NCI-H460 (cell line): ENCODE measurements at places on chromosomes 3 and 15.
A peak's percentile ranks its signal among the peaks of the same experiment; 100 is the strongest.

GRCh38 chr15:60004846-60005351 lies 788 bp downstream of the FOXB1 start:
- peak; percentile 14 for DNase-seq

DNA sequence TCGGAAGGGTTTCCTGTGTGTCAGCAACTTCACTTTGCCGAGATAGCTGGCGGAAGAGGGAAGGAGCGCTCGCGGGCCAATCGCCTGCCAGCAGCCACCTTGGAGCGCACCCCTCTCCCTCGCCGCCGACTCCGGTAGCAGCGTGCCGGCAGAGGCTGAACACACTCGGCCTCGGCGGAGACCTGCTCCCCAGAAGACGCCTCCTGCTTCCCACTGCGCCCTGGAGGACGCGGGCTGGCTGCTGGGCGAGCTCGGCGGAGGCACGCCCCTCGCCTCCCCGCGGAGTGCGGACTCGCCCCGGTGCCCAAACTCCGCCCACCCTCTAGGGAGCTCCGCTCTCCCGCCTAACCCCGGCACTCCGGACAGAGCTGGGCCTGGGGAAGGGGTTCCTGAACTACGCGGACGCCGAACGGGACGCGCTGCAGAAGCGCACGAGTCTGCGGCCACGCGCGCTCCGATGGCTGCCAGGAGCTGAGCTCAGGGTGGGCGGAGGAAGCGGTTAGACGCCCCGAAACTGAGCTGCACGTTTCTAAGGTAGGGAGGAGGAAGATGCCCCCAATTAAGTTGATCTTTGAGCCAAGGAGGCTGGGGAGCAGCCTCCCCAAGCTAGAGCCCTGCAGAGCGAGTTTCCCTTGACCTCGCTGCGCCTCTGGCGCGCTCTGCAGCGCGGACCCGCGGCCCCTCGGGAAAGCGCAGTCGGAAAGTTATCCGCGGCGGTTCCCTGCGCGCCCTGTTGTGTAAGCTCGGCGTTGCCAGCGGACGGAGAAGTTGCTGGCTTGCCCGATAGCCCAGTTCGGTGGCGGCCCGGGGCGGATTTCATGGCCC lies at the start of gene P2RY1:
Gene P2RY1, plus strand, starts transcription at position 356 of the 825 bp plus-strand sequence. CDS start 652 bp downstream, outside the sequence.
- peak; percentile 35 for DNase-seq

DNA sequence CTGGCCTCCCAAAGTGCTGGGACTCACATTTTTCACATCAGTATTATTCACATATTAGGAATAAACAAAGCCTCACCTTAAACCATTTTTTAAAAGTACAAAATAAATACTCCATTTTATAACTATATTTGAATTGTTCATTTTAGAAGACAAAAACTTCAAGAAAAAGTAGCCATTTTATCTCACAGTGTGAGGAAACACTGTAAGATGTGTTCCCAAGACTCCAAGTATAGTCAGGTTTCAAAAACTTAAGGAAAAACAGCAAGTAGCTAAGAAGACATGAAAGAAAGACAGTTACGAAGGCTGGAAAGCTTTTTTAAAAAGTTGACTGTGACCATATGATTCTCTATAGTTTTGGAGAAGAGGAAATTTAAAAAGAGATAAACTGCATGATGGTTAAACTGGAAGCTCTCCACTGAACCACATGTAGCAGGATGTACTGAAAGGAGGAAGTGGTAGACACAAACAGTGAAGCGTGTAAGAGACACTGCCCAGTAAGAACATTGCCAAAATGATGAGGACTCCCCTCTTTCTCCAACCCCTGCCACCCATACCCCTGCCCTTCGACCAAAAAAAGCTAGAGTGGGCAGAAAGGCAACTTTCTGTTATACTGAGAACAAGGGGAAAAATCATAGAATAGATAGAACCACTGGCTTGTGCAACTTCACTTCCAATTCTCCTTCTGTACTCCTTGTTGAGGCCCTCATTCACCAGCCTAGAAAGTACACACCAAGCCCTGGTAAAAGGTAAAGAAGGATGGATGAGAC lies 6.2 kb upstream of the TMF1 start:
- no peak for DNase-seq

DNA sequence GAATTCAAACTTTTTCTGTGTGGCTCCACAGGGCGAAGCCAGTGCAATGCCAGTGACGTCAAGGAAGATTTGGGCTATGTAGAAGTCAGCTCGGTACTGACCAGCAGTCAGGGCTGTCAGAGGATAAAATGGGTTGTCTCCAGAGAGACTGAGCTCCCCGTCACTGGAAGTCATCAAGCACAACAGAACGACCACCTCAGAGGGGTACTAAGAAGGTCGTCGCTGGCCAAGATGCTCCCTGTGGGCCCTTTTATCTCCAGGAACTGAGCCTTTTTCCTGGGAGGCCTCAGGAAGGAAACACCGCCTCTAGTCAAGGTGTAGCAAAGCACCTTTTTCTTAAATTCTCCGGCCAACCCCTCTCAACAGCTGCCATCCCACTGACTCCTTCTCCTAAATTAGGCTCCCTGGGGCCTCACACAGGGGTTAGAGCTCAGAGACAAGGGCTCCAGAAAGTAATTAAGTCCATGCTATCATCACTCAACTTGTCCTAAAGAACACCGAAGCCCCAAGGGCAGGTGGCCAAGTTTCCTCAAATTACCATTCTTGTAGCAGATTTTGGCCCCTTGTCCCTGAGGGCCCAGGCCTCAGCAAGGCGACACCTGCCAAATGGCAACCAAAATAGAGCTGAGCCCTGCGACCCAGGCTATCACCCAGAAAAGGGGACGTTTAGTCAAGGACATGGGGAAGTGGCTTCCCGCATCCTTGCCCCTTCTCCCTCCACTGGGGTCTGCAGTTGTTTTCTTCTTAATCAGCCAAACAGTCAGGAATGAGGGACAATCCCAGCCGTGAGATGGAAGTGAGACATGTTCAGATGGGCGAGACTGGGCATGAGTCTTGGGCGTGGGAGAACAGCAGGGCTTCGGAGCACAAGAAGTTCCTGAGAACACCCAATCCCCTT lies 48.0 kb downstream of the SSUH2 start:
- no peak for DNase-seq

- no peak for DNase-seq
Measured at GRCh38 chr3:124034844-124035152, 42.9 kb upstream of the ROPN1 start.

DNA sequence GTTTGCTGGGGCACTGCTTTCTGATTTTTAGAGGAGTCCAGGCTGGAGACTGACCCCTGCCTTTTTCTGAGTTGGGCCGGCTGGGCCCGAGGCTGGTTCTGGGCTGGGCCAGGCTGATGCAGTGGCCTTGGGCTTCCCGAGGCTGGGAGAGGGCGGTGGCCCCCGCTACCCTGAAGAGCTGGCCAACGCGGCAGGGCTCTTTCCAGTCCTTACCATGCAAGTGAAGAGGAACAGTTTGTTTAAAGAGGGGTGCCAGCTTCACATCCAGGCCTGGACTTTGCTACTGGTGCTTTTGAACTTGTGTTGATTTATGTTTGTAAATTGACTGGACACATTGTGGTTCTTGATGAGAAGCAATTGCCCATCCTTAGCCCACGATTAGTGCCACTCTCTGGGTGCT lies 15.3 kb downstream of the IGF1R start:
- no peak for DNase-seq

DNA sequence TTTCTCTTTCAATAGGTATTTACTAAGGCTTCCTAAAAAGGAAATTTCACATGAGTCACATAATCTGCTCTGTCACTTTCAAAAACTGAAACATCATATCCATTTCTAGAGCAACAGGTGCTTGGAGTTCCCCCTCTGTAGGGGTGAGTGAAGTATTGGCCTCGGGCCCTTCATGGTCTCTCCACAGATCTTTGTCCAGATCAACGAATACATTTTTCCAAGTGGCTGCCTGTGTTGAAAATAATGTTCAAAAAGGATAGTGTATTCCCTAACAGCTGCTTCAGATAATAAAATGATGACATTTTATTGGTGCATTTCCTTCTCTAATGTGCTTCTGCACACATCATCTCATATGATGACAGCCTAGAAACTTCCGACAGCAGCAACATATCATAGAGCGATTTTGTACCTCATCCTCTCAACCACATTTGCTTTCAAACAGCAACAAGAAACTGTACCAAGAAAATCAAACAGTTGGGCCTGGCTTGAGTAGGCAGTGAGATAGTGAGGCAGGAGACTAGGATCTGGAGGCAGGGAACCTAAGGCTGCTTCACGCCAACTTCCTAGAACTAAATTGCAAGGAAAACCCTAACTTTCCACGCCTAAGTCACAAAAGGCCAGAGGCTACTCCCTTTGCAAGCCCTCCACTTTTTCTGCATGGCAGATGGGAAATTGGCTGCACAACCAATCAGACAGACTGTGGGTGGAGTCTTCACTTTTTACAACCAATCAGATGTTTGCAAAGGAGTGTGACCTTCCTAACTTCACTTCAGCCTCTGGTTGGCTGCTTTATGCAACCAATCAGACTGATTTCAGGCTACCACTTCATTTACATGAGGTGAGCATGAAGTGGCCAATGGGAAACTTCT lies 340.2 kb downstream of the LRRC3B start:
- DNase-seq: no peak

- DNase-seq: no peak
Measured at GRCh38 chr15:56325186-56325585, 40.0 kb upstream of the TEX9 start.

- DNase-seq: no peak
Measured at GRCh38 chr3:144344925-144345548, 373.4 kb downstream of the DIPK2A start.

- DNase-seq: no peak
Measured at GRCh38 chr3:37441689-37442088, 267.3 kb upstream of the LRRFIP2 start.

DNA sequence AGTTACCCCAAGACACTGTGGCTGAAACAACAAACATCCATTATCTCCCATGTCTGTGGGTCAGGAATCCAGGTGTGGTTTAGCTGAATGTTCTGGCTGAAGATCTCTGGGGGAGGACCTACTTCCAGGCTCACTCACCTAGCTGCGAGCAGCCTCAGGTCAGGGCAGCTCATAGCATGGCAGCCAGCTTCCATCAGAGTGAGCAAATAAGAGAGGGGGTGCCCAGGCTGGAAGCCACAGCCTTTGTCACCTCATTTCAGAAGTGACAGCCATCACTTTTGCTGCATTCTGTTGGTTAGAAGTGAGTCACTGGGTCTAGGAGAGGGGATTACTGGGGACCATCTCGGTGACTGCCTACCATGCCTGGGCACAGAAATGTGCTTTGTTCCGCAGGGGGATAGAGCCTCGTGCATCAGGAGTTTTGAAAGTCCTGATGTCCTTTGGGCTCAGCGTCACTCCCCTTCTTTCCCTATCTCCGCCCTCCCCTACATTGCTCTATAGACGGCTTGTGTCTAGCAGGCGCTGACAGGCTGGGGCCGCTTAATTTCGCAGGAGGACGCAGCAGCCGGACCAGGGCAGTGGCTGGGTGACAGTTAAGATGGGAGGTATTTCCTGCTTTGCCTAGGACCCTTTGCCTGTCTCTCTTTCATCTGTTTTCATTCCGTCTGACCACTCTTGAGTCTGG lies 25.4 kb downstream of the TGM4 start:
- DNase-seq: no peak

- DNase-seq: no peak
Measured at GRCh38 chr3:42161050-42161935, 70.1 kb downstream of the TRAK1 start.

GRCh38 chr3:45606991-45607712 lies 12.6 kb downstream of the LIMD1 start:
- DNase-seq: no peak

DNA sequence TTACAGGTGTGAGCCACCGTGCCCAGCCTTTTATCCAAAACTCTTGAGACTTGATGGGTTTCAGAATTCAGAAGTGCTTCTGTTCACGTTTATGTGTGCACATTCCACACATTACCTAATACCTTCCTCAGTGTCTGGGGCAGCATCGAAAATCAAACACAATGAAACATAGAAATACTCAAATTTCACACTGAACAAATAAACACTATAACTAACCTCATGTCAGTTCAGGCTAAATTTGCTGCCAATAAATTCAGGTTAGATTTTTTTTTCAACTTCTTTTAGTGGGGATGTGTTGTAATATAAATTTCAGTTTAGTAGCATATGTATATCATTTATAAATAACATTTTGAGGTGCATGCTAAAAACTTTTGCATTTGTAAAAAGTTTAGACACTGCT lies 2.8 kb downstream of the EIF2AK4 start:
- no peak for DNase-seq

GRCh38 chr3:163916596-163917560 lies 1161.4 kb downstream of the SI start:
- peak; percentile 18 for DNase-seq

DNA sequence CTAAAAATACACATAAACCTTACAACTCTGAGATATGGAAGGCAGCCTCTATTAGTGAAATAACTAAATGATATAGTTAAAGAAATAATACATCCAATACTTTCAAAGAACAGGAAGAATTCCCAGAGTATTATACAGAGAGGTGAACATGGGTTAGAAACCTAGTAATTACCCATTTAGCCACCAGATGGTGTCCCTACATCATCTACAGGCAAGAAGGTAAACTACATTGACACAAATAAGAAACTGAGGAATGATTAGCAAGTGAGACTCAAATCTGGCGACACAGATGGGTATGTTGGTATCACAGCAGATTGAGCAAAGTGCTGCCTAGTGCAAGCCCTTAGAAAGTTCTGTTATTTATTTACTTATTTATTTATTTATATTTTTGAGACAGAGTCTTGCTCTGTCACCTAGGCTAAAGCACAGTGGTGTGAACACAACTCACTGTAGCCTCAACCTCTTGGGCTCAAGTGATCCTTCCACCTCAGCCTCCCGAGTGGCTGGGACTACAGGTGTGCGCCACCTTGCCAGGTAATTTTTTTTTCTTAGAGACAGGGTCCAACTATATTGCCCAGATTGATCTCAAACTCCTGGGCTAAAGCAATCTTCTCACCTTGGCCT lies 28.2 kb downstream of the NEK4 start:
- DNase-seq: peak; percentile 18

DNA sequence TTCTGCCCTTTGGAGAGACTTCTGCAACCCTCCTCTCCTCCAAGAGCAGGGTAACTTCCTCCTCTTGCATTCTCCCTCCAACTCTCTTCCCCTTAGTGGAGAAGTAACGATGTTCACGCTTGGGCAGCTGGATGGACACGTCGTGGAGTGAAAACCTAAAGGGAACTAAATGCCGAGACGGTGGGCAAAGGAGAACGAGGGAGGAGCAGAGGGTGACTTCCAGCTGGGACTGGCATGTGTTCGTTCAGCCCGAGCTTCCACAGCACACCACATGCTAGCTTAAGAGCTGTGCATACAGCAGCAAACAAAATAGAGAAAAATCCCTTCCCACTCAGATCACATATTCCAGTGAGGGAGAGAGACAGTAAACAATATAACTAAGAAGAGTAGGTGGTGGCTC lies 179.8 kb downstream of the SLCO3A1 start:
- DNase-seq: no peak

GRCh38 chr15:52798529-52799101 lies 8.5 kb upstream of the ONECUT1 start:
- DNase-seq: no peak

DNA sequence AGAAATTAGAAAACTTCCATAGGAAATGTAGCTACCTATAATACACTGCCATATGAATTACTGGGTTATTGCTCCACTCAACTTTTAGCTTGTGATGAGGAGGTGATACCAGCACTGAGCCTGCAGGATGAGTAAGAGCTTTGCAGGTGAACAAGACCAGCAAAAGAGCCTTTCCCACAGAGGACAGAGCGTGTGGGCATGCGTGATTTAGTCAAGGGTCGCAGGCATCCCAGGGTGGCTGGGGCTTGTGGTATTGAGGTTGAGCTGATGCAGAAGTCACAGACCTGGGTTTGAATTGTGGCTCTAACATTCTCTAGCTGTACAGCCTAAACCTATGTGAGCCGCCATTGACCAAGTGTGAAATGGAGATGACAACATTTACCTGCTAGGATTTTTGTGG lies 5.6 kb downstream of the NRROS start:
- DNase-seq: no peak
